ENCODE measurements at places on chromosomes 11 and 22.

- DNase-seq: no peak
Observed at GRCh38 chr22:27679693-27680488, 121.7 kb downstream of the MN1 start.

GRCh38 chr22:49688516-49689254 lies 139.0 kb downstream of the BRD1 start:
- DNase-seq: no peak

DNA sequence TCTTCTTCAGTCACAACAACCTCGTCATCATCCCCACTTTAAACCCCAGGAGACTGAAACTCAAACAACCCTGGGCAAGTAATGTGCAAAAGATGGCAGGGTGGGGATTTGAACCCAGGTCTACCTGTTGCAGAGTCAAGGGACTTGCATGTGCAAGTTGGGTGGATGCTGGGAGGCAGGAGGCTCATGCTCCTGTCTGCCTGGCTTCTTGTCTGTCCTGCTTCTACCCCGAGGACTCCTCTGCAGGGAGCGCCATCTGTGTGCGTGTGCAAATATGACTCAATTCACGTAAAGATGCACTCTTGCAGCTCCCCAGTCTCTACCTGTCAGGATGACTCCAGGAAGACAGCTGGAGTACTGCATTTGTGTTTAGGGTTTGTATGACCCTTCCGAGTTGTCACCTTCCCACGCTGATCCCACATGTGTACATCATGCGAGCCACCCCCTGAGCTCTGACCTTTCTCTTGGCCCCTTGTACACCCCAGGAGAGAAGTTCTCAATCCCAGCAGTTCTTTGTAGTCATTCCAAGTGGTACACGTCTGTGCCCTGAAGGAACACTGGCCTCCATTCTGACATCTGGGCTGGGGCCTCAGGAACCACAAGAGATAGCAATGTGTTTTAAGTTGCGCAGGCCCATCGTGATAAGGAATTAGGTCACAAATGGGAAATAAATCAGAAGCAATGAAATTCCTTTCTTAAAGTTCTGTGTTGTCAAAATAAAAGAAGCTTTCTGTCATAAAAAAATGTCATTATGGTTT lies 95.7 kb downstream of the CWC15 start:
- no peak for DNase-seq

DNA sequence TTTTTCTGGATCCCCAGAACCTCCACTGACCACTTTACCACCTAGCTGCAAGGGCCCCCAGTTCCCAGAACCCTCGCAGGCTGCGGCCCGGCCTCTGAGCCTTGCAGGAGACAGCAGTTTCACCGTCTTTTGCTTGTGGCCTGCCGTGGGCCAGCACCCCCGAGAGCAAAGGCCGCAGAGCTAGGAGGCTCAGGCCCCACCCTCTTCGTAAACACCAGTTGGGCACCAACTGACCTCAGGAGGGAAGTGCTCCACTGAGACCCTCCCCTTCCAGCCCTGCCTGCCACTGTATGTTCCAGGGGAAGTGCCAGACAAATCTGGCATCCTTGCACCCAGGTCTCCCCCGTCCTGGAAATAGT lies 23.4 kb upstream of the CREB3L1 start:
- DNase-seq: no peak

Measured in right forelimb (tissue), 1 donor.